ENCODE measurements at places on chromosomes 3 and 15.
A peak's percentile ranks its signal among the peaks of the same experiment; 100 is the strongest.

DNA sequence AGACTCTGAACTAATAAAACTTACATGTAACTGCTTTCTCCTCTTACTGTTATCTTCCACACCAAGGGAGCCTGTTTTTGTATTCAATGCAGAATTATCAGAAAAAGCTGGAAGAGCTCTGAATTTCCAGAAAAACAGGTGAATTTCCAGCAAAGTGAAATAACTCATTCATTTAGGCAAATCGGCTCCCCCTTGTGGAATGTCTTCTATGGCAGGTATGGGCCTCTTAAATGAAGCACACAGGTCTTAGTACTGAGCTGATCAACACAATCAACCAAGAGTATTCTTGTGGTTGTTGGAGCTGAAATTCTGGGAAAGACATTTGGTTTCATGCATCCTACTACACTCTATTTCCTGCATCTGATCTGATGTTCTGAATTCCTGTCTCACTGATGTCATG is 31.0 kb upstream of the PTPRG start:
- DNase-seq: no peak

DNA sequence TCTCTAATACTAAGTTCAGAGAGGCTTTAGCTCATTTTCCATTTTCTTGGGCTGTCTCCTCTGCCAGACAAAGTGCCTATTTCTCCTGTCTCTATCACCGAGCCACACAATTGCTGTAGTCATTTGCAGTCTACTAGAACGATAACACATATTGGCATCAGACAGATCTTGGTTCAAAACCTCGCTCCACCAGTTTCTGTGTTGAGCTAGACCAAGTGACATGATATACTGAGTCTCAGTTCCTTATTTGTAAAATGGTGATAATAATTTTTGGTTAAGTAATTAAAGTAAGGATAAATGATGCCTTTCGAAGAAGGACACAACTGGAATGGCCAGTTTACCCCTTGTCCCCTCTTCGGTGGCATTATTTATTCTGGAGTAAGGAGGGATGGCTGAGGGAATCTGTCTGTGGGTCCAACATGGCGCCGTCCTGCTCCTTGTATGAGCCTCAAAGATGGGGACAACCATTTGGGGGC is 398 bp upstream of the RAB7A start:
- no peak for DNase-seq

DNA sequence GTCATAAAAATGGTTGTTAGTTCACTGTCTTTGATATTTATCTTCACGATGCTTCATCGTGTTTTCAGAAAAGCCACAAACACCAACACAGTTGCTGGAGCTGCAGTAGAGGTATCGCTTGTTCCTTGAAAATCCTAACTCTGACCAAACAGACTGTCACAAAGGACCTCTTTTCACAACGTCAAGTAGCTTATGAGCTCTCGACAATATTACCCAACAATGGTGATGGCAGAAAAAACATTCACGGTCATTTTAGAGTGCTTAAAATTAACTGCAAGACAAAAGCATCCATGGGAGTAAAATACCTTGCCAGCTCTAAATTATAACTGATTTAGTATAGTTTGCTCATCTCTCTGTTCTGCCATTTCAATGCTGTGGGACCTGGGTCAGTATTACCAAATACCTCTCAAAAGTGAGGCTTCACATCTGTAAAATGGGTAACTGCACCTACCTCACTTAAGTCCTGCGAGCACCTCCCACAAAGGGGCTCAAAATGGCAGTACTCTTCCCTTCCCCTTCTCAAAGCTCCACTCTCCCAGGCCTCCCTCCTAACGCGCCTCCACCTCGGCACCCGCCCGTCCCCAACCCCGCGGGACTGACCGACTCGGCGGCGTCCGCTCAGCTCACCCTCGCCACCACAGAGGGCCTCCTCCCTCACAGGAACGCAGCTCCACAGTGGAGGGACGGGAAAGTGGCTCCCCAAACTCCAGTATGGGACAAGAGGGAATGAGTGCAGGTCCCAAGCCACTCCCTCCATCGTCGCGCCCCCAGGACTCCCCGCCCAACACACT is 546 bp downstream of the TRIM59 start:
- peak; percentile 16 for DNase-seq

GRCh38 chr3:37544105-37544504 is 317.6 kb upstream of the CTDSPL start:
- no peak for DNase-seq

GRCh38 chr3:8070011-8070410 is 431.6 kb upstream of the LMCD1 start:
- no peak for DNase-seq

GRCh38 chr15:33200444-33200843 is 5.9 kb upstream of the FMN1 start:
- DNase-seq: no peak

DNA sequence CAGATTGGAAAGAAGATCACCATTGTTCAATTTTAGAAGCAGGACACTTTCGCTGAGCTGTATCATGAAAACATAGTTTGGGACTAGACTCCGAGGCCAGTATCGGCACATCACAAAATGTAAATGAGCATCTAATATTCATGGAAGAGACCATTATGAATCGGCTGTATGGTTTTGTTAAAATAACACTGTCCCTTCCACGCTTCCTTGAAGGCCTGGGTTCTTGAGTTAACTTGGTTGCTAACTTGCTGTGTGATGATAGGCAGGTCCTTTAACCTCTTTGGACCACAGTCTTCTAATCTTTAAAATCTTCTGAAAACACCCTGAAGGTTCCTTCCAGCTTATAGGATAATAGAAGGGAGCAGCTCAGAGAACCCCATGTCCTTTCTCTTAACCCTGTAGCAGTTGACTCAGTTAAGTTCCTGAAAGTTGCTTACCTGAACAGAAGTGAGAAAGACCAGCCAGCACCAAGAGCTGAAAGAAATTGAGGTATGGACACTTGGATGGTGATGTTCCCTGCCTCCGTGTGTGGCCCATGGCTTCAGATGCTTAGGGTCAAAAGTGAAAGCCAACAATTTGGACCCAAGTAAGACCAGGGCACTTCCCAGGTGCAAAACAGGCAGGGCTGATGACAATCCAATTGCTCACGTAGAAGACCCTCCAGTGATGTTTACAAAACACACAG is 2.1 kb downstream of the CD80 start:
- DNase-seq: no peak

- no peak for DNase-seq
Observed at GRCh38 chr3:45628746-45629145, 34.2 kb downstream of the LIMD1 start.

DNA sequence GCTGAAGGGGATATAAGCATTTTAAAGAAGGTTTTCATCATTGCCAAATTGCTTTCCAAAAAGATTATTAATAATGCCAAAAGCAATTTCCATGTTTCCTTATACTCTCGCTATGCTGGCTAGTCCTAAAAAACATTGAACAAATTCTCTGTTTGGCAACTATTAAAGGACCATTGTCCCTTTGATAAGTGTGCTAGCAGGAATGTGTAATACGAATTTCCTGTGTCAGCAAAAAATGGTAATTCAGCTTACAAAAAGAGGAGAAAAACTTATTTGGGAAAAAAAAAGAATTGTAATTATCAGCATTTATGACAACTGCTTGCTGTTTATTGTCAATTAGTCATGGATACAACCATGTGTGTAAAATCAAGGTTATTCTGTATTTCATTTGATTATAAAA is 138.6 kb downstream of the TBL1XR1 start:
- DNase-seq: no peak

All from stimulated activated CD8-positive, alpha-beta memory T cell treated with anti-CD3 and anti-CD28 coated beads, Interleukin-2, amount 100 ng/mL, for 1 hour (primary cell).